Adrenal gland (tissue), 19 donors: ENCODE measurements at places on chromosomes 11 and 22.
A peak's percentile ranks its signal among the peaks of the same experiment; 100 is the strongest.

- no peak overlapping the region for H3K27ac ChIP-seq
- DNase-seq, result no peak
- H3K27me3 ChIP-seq, result no peaks in the 10 kb centered on the region
- H3K4me3 ChIP-seq, result no peak overlapping the region
These were observed 10.7 kb downstream of the SHANK3 start for GRCh38 chr22:50683086-50683993.

- H3K36me3 ChIP-seq, result no peaks in the 10 kb centered on the region
- no peak overlapping the region for H3K27ac ChIP-seq
- peaks cover 20% of the 10 kb centered on the region for H3K4me1 ChIP-seq
- no peaks in the 10 kb centered on the region for H3K27me3 ChIP-seq
- peak; percentile 82 for DNase-seq
These were observed 518 bp downstream of the KMT5B start for GRCh38 chr11:68212421-68213134.

DNA sequence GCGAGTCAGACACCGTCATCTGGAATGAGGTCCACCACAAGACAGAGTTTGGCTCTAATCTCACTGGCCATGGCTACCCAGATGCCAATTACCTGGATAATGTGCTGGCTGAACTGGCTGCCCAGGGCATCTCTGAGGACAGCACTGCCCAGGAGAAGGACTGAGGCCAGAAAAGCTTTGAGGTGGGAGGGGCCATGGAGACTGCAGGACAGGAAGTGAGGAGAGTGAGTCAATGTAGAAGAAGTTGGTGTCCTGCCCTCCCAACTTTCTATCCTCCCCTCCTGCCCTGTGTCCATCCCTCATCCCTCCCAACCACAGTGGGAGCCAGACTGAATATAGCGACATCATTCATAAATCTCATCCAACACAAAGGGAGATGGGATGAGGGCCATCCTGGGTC is 8.0 kb downstream of the MPEG1 start:
- no peaks in the 10 kb centered on the region for H3K36me3 ChIP-seq
- peaks cover 8% of the 10 kb centered on the region for H3K4me1 ChIP-seq
- H3K27ac ChIP-seq, result no peak overlapping the region
- no peak overlapping the region for H3K4me3 ChIP-seq
- no peaks in the 10 kb centered on the region for H3K27me3 ChIP-seq

DNA sequence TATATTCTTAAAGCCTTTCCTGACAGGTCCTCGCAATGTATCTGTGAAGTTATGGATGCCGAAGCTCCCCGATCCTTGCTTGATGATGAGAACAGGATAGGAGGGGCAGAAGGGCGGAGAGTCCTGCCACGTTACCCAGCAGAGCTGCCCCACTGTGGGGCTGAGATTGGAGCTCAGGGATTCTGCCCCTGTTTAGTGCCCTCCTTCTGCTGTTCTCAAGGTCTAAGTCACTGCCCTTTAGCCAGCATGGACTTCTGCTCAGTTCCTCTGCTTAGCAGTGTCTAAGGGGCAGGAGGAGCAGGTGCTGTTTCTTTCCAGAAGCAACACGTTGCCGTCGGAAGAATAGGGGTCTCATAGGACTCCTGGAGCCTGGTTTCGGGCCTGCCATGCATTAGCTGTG is 164.2 kb upstream of the B3GAT1 start:
- no peaks in the 10 kb centered on the region for H3K36me3 ChIP-seq
- H3K27ac ChIP-seq, result no peak overlapping the region
- no peak for DNase-seq
- no peak overlapping the region for H3K4me3 ChIP-seq
- H3K4me1 ChIP-seq, result no peaks in the 10 kb centered on the region

GRCh38 chr11:26649884-26650283 is 72.0 kb downstream of the SLC5A12 start:
- no peaks in the 10 kb centered on the region for H3K4me1 ChIP-seq
- H3K27ac ChIP-seq, result no peak overlapping the region
- no peaks in the 10 kb centered on the region for H3K36me3 ChIP-seq

- H3K27me3 ChIP-seq, result no peaks in the 10 kb centered on the region
- H3K4me1 ChIP-seq, result no peaks in the 10 kb centered on the region
- no peak for DNase-seq
- no peak overlapping the region for H3K27ac ChIP-seq
- H3K36me3 ChIP-seq, result no peaks in the 10 kb centered on the region
These were observed 18.5 kb downstream of the MYBPC3 start for GRCh38 chr11:47333886-47334443.
